ENCODE measurements at places on chromosomes 16 and 17. TPM values are rescaled to one million over a fixed set of nuclear protein-coding genes. Genes with fewer than 3 reads are reported as not detected.
A peak's percentile ranks its signal among the peaks of the same experiment; 100 is the strongest.

GRCh38 chr17:7133424-7133823 is 18.8 kb upstream of the ASGR2 start:
- no peak for DNase-seq

GRCh38 chr17:63120406-63120805 is 154.4 kb downstream of the TANC2 start:
- peak; percentile 28 for DNase-seq

DNA sequence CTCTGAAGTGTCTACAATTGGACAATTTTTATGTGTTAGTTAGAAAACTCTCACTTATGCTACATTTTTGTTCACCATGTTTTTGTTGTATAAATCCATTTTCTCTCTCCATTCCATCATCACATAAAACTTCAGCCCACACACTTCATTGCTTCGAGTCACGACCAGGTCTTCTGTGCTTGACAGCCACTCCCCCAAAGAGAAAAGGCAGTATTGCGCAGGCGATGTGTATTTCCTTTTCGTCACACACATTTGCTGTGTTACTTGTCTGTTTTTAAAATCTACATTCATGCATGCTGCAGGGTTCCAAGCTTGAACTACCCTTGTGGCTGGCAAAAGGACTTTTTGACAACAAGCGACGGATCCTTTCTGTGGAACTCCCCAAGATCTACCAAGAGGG is 10.5 kb downstream of the GINS3 start:
- no peak for DNase-seq

ULK2 gene
- 4.9 TPM for total RNA-seq

GRCh38 chr16:2063861-2064260 is 16.1 kb downstream of the TSC2 start:
- no peak for DNase-seq

DNA sequence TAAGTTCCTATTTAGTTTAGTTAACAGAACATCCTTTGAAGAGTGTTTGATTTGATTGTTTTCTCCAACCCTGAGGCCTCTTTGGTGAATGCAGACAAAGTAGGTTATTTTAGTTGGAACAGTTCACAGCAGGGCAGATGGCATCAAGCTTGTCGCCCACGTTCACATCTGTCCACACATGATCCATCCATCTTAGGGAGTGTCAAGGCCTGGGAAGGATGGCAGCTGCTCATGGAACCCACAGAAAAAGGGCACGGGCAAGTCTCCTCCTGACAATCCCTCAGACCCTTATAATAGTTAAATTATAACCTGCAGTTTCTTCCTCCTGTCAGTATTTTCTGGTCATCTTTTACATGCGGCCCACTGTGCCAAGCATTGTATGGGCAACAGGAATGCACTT is 60.2 kb downstream of the KNOP1 start:
- DNase-seq = no peak

All from HT1080 (cell line).